Gastrocnemius medialis (tissue), 4 donors: ENCODE measurements at places on chromosomes 7 and 10.

DNA sequence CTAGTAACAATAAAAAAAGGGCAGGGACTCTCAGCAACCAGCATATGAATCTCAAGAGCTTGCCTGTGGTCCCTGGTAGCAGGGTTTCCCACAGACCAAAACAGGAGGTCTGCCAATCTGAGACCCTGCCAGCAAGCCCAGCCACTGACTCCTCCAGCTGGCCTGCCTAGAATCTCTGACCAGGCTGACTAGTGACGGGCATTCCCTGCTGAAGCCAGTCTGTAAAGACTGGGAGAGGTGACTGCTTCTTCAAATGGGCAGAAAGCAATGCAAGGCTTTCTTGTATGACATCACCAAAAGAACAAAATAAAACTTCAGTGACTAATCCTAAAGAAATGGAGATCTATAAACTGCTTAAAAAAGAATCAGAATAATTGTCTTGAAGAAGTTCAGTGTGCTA, 249.4 kb downstream of the TCF7L2 start:
- no peaks in the 10 kb centered on the region for H3K4me1 ChIP-seq
- H3K36me3 ChIP-seq: no peaks in the 10 kb centered on the region
- H3K27ac ChIP-seq: no peak overlapping the region
- H3K4me3 ChIP-seq: no peak overlapping the region
- DNase-seq: no peak

- no peaks in the 10 kb centered on the region for H3K36me3 ChIP-seq
- H3K4me3 ChIP-seq: no peak overlapping the region
Measured at GRCh38 chr10:44465401-44466115, 80.7 kb upstream of the CXCL12 start.

- no peak for DNase-seq
- H3K27me3 ChIP-seq: no peaks in the 10 kb centered on the region
- H3K36me3 ChIP-seq: no peaks in the 10 kb centered on the region
Measured at GRCh38 chr10:93745408-93746065, 12.2 kb upstream of the LGI1 start.

- no peaks in the 10 kb centered on the region for H3K27me3 ChIP-seq
- H3K4me1 ChIP-seq: no peaks in the 10 kb centered on the region
- H3K27ac ChIP-seq: no peak overlapping the region
Measured at GRCh38 chr7:34622771-34623250, 35.2 kb upstream of the NPSR1 start.

- DNase-seq: no peak
- H3K4me1 ChIP-seq: no peaks in the 10 kb centered on the region
- H3K4me3 ChIP-seq: no peak overlapping the region
- H3K27ac ChIP-seq: no peak overlapping the region
- H3K36me3 ChIP-seq: no peaks in the 10 kb centered on the region
- H3K27me3 ChIP-seq: no peaks in the 10 kb centered on the region
Measured at GRCh38 chr10:49023752-49024151, 84.1 kb upstream of the LRRC18 start.
